ENCODE measurements at places on chromosomes 1 and 21.

DNA sequence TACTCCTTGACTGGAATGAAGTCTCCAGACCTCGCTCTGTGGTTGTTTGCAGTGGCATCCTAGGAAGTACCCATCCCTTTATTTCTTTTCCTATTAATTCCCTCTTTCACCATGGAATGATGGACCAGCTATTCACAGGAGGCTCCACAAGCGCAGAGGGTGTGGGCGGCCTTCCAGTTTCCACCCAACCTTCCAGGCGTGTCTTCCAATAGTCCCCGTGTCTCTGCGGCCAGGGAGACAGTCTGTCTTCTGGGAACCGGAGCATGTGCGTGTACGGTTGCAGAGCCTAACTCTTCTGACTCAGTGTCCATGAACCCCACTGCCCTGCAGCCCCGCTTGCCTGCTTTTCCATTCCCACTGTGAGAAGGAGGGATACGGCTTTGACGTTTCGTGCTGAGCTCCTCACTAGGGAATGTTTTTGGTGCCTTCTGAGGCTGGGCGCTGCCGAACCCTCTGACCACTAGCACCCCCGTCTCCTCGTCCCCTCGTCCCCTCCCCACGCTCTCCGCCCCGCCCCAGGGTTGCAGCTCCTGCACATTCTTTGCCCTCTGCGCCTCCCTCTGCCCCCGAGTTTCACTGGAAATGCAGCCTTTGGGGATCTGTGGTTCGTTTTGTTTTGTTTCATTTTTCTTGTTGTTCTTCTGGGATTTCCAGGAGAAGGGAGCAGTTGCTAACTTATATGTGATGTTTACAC lies 26.3 kb upstream of the FAM3B start:
- no peak for DNase-seq

DNA sequence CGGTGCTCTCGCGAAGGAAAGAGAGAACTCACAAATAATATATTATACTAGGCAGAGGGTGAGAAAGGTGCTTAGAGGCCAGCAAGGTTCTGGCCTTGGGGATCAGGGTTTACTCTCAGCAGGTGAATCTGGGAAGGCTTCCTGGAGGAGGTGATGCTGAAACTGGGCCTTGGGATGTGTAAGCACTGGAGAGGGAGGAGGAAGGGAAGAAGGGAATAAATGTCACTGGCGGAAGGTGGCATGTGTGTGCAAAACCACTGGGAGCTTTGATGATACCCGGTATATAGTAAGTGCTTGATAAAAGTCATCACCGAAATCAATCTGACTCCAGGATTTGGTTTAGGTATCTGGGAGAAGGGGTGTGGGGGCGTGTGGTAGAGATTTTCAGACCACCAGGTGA lies 24.4 kb downstream of the SPSB1 start:
- DNase-seq, result no peak

DNA sequence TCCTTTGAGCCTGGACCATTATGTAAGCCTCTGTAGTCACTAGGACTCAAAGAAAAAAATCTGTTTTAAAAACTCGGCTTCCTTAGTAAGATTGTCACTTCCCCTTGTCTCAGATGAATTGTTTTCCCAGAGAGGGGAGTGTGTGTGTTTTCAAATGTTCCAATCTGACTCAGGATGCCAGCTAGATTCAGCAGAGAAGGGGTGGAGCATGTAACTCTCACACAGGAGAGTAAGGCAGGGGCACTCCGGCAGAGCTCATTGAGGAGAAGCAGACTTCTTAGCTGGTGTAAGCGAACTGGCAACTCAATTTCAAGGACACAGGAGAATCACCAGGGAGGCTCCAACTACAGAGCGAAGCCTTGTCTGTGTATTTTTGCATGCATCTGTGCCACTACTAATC lies 623.2 kb downstream of the LMO4 start:
- DNase-seq, result no peak

GRCh38 chr1:245876586-245876985 lies 630.5 kb downstream of the SMYD3 start:
- no peak for DNase-seq

GRCh38 chr1:237098541-237098940 lies 56.6 kb downstream of the RYR2 start:
- DNase-seq, result no peak

DNA sequence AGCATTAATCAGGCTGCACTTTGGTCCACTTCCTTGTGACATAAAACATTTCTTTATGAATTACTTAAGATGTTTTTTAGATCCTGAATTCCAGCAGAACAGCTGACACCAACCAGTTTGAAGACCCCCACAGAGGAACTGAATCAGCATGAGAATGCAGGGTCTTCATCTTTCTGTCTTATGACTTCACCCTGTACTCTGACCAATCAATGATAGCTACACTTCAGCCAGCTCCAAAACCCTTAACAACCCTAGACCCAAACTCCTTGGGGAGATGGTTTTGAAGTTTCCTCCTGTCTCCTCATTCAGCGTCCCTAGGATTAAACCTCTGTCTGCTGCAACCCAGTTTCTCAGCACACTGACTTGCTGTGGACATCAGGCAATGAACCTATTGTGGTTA lies 175.0 kb downstream of the CTH start:
- no peak for DNase-seq

DNA sequence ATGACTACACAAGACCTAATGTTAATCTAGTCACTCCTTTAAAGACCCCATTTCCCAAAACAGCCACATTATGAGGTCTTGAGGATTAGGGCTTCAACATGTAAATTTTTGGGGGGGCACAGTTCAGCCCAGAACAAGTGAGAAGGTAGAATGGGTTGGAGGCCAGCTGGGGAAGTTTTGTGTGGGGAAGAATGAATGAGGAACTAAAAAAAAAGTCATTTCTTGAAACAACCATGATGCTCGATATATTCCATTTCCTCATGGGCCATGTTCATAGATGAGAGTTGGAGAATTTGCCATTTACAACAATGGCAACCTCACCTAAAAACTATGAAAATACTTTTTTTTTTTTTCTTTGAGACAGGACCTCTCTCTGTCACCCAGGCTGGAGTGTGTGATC lies 14.5 kb downstream of the NLRP3 start:
- no peak for DNase-seq

- peak; percentile 33 for DNase-seq
Measured at GRCh38 chr21:42003051-42003461, 7.1 kb downstream of the ZBTB21 start.

- DNase-seq, result no peak
Measured at GRCh38 chr1:117512728-117513321, 93.0 kb upstream of the TENT5C start.

- no peak for DNase-seq
Measured at GRCh38 chr1:87781554-87781953, 452.9 kb downstream of the LMO4 start.

- no peak for DNase-seq
Measured at GRCh38 chr1:94616506-94616905, 74.9 kb upstream of the F3 start.

- DNase-seq, result no peak
Measured at GRCh38 chr1:225524570-225524969, 96.7 kb upstream of the LBR start.

DNA sequence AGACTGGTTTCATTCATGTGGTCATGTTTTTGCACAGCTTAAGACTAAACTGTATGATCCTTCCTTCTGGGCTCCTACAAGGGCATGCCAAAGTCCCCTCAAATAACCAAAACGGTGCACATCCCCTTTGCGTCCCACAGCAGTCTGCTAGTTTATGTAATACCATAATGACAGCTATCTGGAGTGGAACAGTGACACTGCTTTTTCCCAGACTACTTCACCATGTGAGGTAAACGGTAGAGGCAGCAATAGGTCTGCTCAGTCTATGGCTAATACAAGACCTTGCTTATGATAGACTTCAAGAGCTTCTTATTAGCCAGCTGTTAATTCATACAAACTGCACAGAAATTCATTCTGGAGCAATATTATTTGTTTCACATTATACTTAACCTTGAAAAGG lies 395.5 kb downstream of the SMYD3 start:
- DNase-seq, result no peak

GRCh38 chr1:8598783-8599182 lies 218.7 kb downstream of the RERE start:
- DNase-seq, result no peak

- no peak for DNase-seq
Measured at GRCh38 chr1:64472040-64472376, 2.1 kb downstream of the CACHD1 start.

- no peak for DNase-seq
Measured at GRCh38 chr1:11383553-11384169, 95.3 kb upstream of the DISP3 start.

DNA sequence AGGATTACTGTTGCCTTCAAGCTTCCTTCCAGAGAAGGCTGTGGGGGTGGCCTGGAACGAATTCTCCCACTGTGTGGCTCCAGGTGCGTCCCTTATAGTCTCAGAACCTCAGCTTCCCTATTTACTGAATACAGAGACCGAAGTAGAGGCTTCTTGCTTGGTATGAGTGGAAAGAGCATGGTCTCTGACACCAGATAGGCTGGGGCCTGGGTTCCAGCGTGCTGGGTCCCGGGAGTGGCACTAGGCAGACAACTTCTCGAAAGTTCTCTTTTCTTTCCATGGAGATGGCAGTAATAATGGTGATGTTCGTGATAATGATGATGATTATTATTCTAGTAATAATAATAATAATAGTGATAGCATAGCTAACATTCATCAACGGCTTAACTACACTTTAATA lies 161.7 kb downstream of the PTPRU start:
- no peak for DNase-seq

- no peak for DNase-seq
Measured at GRCh38 chr1:151479462-151479861, 20.2 kb upstream of the POGZ start.

GRCh38 chr1:82700476-82700875 lies 899.7 kb downstream of the ADGRL2 start:
- no peak for DNase-seq

DNA sequence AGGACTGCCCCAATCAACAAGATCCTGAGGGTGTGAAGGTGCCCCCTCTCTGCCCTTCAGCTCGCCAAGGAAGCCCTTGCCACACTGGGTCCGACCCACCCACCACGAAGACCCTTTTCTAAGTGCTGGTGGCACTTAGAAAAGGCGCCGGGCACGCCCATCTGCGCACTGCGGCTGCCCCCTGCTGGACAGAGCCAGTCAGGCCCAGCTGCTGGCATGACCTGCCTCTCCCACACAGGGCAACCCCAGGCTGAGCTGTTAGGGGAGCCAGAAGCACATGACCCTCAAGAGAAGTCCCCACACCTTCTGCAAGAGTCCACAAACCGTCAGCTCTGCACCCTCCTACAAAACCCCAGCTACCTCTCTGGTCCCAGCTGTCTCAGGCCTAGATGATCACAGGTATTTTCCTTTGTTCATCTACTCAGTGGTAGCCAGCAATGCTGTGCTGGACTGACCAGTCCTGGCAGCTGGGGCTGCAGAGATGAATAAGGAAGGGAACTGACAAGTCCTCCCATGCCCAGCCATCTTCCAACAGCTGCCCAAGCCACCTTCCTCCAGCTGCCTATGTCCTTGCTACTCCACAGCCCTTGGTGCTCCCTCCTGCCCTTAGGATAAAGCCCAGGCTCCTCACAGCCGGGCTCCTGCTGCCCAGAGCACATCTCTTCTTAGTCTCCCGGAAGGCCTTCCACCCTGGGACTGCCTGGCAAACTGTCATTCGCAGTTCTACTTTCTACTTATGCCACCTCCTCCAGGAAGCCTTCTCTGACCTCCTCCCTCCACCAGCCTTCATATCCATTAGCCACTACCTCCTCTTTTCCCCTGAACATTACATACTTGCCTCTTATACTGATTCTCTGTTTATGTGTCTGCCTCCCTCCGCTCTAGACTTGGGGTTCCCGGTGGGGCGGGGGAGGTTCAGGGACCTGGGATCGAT lies 39.8 kb upstream of the ZC3H12A start:
- peak; percentile 69 for DNase-seq

DNA sequence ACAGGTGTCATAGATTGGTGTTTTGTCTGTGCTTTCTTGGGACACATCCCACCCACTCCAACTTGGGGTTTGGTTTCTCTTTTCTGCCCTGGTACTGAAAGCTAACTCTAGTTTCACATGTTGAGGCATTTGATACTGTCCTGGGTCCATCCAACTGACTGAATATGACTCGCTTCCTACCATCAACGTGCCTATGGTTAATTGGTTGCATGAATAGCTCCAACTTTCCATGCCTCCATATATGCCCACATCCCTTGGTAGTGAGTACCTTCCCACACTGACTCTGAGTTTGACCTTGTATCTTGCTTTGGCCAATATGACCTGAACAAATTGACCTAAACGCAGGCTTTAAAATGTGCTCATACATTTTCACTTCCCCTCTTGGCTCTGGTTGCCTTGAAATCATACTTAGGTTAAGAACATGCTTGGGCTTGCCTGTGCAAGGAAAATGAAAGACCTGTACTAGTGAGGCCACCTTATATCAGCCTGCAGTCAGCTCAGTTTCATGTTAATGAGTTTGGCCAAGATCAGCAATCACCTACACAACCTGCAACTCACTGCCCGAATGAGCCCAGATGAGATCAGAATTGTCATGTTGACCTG lies 81.0 kb upstream of the KCNK2 start:
- DNase-seq, result no peak

GRCh38 chr1:42214447-42214871 lies 49.9 kb upstream of the GUCA2A start:
- DNase-seq, result no peak

GRCh38 chr1:17874231-17874630 lies 119.1 kb downstream of the ACTL8 start:
- DNase-seq, result no peak

DNA sequence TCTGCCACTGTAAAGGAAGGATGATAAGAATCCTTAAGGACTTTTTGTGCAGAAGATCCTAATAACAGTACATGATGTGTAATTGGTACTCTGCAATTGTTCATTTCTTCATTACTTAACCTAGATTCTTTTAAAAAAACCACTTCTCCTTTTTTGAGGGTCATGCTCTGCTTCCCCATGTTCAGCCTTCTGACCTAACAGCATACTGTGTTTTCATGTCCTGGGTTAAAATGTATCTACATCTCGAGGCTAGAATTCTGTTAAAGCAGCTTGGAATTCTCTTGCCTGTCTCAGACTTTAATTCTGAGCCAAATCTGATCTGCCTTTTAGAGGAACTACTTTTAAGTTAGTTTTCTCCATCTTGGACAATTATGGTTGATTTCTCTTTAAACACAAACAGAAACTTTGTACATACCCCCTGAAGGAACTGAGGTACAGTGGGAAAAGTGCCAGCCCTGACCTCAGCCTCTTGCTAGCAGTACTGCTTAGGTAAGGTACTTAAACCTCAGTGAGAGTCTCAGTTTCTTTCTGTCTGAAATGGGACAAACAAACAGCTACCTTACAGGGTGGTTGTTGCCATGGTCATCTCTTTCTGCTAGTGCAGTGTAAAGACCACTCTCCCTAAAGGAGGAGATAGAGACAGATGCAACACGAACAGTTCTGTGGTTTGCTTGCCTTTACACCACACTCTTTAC lies 103.2 kb upstream of the DYNLT5 start:
- no peak for DNase-seq

- DNase-seq, result no peak
Measured at GRCh38 chr1:64575881-64576676, 106.2 kb downstream of the CACHD1 start.

GRCh38 chr1:34425785-34426184 lies 249.1 kb downstream of the C1orf94 start:
- DNase-seq, result no peak

- DNase-seq, result no peak
Measured at GRCh38 chr1:59707178-59707791, 107.5 kb upstream of the HOOK1 start.
